ENCODE measurements at places on chromosomes 4 and X.

- DNase-seq = no peak
These were observed 63.1 kb upstream of the GPR78 start for GRCh38 chr4:8516996-8517550.

DNA sequence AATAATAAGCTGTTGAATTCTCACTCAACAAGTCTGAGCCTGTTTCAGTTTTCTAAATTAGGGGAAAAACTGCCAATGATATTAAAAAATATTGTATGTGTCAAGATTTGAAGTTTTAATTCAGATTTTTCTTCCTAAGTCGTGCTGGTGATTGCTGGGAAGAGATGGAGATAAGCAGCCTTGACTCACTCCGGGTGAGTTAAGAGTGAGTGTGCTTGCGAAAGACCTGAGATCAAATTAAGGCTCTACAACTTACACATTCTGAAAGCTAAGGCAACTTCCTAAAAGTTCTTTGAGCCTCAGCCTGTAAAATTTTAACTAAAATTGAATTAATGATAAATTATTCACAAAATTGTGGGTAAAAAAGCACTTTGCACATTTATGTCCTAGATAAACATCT lies 1441.2 kb downstream of the PCDH7 start:
- no peak for DNase-seq

DNA sequence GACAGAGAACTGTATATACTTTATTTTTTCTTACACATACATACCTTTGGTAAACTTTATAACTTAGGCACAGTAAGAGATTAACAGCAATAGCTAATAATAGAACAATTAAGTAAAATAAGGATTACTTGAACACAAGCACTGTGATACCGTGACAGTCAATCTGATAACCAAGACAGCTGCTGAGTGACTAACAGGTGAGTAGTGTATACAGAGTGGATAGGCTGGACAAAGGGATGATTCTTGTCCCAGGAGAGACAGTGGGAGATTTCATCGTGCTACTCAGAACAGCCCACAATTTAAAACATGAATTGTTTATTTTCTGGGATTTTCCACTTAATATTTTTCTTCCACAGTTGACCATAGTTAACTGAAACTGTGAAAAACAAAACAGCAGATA lies 411.8 kb downstream of the PPP1R2C start:
- DNase-seq = no peak

DNA sequence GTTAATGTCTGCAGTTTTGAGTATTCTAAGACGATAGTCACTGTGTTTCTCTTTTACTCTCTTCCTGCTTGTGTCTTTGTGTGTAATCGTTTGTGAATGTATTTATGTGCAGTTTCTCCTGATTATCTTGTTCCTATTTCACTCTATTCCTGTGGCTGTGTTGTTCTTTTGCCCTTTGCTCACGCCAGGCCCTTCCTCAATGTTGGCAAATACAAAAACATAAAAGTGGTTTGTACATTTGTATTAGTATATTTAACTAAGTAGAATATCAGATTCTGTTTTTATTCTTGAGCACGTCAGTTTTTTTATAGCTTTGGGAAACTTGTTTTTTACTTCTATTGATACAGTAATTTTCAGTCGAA lies 107.6 kb upstream of the BMPR1B start:
- DNase-seq = no peak

- DNase-seq = no peak
These were observed 108.6 kb upstream of the NR3C2 start for GRCh38 chr4:148550788-148551187.

DNA sequence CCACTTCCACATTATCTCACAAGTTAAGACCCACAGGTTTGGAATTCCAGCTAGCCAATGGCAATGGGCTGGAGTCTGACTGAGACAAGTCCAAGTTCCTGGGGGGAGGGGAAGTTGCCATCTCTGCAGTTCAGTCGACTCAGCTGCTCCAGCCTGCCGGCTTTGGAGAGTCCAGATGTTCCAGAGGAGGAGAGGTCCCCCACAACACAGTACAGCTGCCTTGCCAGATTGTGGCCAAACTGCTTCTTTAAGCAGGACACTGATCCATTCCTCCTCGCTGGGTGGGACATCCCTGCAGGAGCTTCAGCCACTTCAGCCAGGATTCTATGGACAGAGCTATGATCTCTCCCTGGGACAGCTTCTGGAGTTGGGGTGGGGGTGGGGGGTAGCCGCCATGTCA lies 199.2 kb downstream of the EDA start:
- DNase-seq = no peak

GRCh38 chr4:107650251-107650650 lies 69.8 kb downstream of the PAPSS1 start:
- DNase-seq = no peak
